ENCODE measurements at places on chromosomes 2 and 18.

DNA sequence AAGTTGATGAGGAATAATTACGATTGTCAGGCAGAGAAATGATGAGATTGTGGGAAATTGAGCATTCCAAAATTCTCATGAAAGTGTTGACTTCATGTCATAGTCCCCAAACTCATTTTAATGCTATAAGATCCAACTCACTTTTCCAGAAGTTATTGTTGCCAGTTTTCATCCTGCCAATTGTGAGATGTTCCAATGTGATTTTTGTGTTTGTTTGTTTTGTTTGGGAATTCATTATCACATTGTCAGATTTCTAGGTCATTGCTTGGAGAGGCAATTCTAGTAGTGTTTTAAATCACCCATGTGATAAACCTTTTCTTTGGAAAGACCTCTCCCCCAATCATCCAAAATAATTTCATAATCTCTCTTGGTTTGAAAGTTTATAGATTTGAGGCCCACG lies 86.0 kb upstream of the ACVR2A start:
- no peak for DNase-seq

- peak; percentile 93 for DNase-seq
These were observed 24.2 kb upstream of the CPO start for GRCh38 chr2:206915121-206915520.

GRCh38 chr18:58156516-58156915 lies 112.5 kb downstream of the NEDD4L start:
- DNase-seq, result peak; percentile 51

DNA sequence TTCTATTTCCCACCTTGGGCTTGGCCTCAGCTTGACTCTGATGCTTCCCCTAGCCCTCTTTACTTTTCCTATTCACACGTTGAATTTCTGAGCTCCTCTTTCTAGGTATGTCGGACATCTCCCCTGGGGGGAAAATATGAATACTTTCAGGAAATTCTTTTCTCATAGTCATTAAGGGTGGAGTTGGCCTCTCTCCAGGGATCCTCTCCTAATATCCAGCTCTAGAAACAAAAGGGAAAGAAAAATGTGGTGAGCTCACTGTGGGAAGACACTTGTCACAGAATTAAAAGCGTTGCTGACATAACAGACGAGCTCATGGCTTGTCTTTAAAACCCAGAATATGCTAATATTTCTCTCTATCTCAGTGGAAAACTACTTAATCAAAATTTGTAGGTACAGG lies 132.7 kb upstream of the MEX3C start:
- peak; percentile 58 for DNase-seq

- peak; percentile 94 for DNase-seq
These were observed 89.2 kb downstream of the STPG4 start for GRCh38 chr2:47065771-47066380.

- DNase-seq, result peak; percentile 19
These were observed 1.8 kb downstream of the PDE11A start for GRCh38 chr2:178070824-178071223.

DNA sequence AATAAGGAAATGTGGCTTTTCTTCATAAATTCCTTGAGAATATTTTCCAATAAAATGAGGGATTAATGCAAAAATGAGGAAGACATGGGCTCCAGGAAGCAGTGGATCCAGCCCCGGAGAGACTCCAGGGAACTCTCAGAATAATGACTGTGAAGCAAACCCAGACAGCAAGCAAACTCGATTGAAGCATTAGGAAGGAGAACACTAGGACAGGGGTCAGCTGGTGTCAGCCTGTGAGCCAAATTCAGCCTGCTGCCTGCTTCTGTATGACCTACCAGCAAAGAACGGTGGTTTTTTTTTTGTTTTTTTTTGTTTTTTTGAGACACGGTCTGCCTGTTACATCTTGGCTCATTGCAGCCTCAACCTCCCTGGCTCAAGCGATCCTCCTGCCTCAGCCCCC lies 274.3 kb upstream of the FBXO11 start:
- no peak for DNase-seq

DNA sequence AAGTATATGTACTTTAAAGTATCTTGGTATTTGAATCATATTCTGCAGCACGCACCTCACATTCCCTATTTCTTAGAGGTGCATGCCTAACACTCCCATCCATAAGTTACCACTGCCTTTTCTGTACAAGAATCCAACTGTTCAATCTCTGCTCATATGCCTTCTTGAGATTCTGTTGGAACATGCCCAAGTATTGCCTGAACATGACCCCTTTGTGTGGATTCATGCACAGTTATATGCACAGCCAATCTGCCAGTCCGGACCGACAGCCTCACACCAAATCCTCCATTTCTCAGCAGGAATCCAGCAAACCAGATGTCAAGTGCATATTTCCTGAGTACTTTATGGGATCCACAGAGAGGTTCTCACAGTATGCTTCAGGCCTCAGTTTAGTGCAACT lies 222.0 kb downstream of the TMEM182 start:
- no peak for DNase-seq

DNA sequence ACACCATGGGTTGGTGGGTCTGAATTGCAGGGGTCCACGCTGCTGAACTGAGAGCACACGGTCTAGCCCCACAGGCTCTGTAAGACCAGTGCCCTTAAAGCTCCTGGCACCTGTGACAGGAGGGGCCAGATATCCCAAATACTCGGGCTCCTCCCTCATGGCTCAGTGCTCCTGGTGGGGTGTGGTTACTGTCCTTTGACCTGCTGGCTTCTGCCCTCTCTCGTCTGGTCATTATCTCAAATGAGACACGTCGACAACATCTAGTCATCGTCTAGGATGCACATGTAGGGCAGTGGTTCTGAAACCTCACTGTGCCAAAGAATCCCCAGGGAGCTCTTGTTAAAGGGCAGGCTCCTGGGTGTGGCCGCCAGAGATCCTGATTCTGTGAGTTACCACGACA lies 258.4 kb downstream of the LOXHD1 start:
- no peak for DNase-seq

DNA sequence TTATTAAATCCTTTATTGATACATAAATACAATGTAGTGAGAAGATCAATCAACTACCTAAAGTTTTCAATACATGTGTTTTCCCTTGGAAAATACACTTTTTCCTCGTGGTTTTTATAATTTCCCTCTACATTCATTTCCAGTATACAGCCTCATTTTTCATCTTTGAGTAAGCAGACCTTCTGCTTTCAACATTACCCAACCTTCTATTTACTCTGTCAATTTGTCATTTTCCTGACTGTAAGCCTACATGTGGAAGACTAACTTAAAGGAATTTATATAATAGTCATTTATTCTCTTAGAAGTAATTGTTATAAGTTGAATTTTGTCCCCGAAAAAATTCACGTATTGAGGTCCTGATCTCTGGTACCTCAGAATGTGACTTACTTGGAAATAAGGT lies 594.0 kb downstream of the NUP35 start:
- no peak for DNase-seq

DNA sequence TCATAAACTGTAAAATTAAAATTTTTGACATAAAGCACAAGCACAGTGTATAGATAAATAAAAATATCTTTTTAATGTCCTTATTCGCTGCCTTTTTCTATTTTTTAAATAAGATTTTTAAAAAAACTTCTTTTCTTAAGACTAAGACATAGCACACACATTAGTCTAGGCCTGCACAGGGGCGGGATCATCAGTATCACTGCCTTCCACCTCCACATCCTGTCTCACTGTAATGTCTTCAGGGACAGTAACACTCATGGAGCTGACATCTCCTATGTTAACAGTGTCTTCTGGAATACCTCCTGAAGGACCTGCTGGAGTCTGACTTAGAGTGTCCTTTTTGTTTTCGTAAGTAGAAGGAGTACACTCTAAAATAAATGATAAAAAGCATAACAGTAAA lies 33.0 kb downstream of the VAPA start:
- DNase-seq, result no peak

- peak; percentile 93 for DNase-seq
These were observed 83.0 kb downstream of the NPAS2 start for GRCh38 chr2:100902817-100903405.

- no peak for DNase-seq
These were observed 915.4 kb downstream of the TSN start for GRCh38 chr2:122670897-122671296.

GRCh38 chr2:54503192-54503591 lies 47.1 kb downstream of the SPTBN1 start:
- peak; percentile 9 for DNase-seq

- no peak for DNase-seq
These were observed 9.3 kb upstream of the SCYGR5 start for GRCh38 chr2:227657199-227657845.

GRCh38 chr2:2057125-2057721 lies 273.9 kb downstream of the MYT1L start:
- DNase-seq, result peak; percentile 2

DNA sequence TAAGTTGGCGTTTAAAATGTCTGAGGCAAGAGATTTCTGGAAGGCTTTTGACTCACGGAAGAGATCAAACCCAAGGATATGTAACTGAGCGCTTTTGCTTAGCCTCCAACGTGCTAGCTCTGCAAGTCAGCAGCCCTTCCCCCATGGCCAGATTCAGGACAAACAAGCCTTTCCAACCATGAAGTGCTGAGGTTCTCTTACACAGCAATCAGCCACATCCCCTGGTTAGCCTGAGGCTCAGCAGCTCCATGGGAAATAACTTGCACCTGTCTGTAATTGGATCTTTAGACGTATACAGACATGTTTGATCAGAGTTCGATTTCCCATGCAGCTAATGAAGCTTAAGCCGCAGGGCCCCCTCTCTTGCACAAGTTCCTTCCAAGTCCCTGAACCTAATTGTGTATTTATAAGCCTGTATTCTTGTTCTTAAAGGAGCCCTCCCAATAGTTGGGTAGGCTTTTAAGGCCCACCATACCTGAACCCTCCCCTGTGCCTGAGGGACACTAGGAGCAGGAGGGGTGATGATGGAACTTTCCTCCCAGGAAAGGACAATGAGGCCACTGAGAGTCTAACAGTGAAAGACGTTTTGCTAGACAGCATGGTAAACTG lies 2.1 kb upstream of the TMEM131 start:
- DNase-seq, result no peak

GRCh38 chr2:61016392-61017002 lies 1.0 kb upstream of the PEX13 start:
- DNase-seq, result no peak

GRCh38 chr18:35121531-35121930 lies 80.3 kb downstream of the MAPRE2 start:
- DNase-seq, result no peak

GRCh38 chr18:3015204-3015592 lies 2.3 kb upstream of the LPIN2 start:
- DNase-seq, result peak; percentile 88

DNA sequence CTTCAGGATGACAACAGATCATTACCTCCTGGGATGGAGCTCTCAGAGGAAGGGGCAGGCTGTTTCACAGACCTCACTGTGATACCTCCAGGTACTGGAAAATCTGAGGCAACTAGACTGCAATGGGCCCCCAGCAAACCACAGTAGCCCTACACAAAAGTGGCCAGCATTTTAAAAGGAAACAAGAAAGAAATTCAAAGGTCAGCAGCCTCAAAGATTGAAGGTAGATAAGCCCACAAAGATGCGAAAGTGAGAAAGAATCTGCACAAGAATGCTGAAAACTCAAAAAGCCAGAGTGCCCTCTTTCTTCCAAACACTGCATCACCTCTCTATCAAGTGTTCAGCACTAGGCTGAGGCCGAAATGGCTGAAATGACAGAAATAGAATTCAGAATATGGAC lies 499.5 kb upstream of the CHAC2 start:
- no peak for DNase-seq

DNA sequence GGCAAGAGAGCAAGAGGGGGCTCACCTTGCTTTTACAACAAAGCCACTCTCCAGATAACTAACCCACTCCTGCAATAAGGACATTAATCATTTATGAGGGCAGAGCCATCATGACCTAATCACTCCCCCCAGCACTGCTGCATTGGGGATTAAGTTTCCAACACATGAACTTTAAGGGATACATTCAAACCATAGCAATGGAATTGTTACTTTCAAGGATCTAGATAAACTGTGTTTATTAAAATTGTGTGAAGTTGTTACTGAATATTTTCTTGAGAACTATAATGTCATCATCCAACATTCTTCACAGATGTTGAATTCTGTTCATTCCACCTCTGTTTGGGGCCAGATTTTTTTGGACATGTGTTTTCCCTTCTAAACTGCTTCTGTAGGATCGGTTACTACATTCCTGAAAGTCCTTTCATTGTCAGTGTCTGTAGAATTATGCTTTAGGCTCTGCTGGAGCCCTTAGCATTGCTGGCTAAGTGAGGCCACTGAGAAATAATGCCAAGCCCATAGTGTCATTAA lies 50.4 kb downstream of the SPATS2L start:
- peak; percentile 46 for DNase-seq

DNA sequence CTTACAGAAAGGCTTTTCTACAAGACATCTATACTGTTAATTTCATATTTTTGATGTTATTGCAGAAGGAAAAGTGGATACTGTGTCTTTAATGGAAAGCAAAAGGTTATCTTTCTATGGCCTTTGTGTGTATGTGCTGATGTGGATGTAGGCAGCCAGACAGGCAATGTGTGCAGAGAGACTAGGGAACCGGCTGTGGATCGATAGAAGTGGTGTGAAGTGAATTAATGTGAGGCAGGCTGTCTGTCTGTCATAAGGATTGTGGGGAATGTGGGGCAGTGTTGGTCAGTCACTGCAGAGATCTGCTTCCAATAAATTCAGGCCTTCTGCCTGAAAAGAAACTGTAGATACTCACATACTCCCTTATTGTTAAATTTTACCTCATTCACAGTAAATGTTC lies 156.7 kb downstream of the WDR7 start:
- DNase-seq, result no peak

DNA sequence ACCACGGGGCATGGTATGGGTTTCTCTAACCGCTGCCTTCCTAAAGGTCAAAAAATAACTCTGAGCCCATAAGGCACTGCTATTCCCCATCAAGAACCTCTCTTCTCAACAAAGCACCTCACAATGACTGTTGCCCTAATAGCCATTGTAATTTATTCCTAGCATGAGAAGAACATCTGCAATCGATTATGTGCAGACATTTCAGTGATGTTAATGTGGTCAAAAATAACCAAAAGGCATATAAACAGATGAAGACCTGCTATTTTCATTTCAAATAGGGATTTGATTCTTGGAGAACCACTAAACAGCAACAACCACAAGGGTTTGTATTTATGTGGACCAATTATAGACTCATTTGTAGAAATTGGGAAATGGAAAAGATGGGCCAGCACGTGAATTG lies 356.6 kb downstream of the FBXO15 start:
- no peak for DNase-seq

DNA sequence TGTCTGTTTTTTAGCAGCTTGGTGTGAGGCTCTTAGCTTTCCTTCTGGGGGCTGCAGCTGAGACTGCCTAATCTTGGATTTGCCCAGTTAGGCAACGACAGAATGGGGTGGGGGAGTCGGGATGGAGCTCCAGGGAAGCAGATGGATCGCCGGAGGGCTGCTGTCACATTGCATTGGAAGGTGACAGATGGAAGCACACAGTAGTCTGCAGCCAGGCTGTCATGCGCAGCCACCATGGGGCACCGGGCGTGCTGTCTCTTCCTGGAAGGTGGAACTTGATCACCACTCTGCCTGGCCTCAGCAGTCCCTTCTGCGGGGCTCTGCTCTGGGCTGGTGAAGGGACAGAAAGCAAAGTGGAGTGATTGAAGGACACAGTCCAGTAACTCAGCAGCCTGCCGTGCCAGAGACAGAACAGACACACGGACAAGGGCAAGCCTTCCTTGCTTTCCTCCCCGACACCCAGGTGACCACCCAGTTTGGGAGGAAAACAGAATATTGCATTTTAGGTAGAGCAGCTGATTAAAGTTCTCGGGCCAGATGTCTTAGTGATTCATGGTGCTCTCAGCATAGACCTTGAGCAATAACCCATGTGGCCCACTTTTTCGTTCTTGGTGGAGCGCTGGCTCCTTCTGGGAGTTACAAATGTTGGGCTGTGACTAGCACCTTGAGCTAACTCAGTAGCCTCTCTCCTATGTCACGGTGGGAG lies 40.9 kb downstream of the RNF144A start:
- no peak for DNase-seq

- DNase-seq, result no peak
These were observed 133.6 kb upstream of the CAPN13 start for GRCh38 chr2:30940839-30941238.

Data from kidney tubule cell (primary cell).